ENCODE measurements at places on chromosomes 2 and 18. TPM values are rescaled to one million over a fixed set of nuclear protein-coding genes. Genes with fewer than 3 reads are reported as not detected.

DNA sequence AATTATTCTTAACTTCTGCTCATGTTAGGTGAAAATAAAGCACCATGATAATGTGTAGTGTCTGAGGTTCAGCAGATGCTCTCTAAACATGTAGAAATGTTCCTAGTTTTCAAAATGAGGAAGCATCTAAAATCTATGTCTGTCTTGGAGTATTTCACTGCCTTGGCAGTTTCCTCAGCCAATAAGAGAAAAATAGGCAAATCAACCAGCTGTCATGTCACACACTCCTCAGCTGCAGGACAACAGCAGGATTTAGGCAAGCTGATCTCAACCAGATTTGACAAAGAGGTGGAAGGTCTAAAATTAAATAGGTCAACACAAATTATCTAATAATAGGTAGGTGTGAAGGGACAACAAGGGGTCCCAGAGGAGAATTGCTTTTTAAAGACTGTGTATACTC lies 164.1 kb upstream of the BOD1L2 start:
- H3K27me3 ChIP-seq, result no peaks in the 10 kb centered on the region
- H3K4me3 ChIP-seq, result no peak overlapping the region
- DNase-seq, result no peak

GRCh38 chr18:58449464-58449863 lies 179.4 kb downstream of the ALPK2 start:
- no peaks in the 10 kb centered on the region for H3K36me3 ChIP-seq
- H3K4me1 ChIP-seq, result no peaks in the 10 kb centered on the region
- H3K4me3 ChIP-seq, result no peak overlapping the region
- H3K27me3 ChIP-seq, result no peaks in the 10 kb centered on the region
- no peak overlapping the region for H3K27ac ChIP-seq
- no peak for DNase-seq

Gene NR4A2
- total RNA-seq, result 61.6 TPM

- no peak for DNase-seq
- H3K27ac ChIP-seq, result no peak overlapping the region
- H3K4me3 ChIP-seq, result no peak overlapping the region
- H3K27me3 ChIP-seq, result no peaks in the 10 kb centered on the region
- H3K36me3 ChIP-seq, result no peaks in the 10 kb centered on the region
- H3K4me1 ChIP-seq, result no peaks in the 10 kb centered on the region
Measured at GRCh38 chr2:211673133-211673905, 865.3 kb downstream of the ERBB4 start.

GRCh38 chr2:39121523-39122063 lies 742 bp upstream of the SOS1 start:
- peak overlapping the region; percentile 95 for H3K27ac ChIP-seq
- peaks cover 40% of the 10 kb centered on the region for H3K36me3 ChIP-seq
- no peak for DNase-seq
- peak overlapping the region; percentile 83 for H3K4me3 ChIP-seq
- no peaks in the 10 kb centered on the region for H3K27me3 ChIP-seq

- H3K4me3 ChIP-seq, result no peak overlapping the region
- H3K4me1 ChIP-seq, result no peaks in the 10 kb centered on the region
- peaks cover 12% of the 10 kb centered on the region for H3K27me3 ChIP-seq
- H3K36me3 ChIP-seq, result peaks cover 3% of the 10 kb centered on the region
- no peak overlapping the region for H3K27ac ChIP-seq
Measured at GRCh38 chr2:54366487-54367280, 89.4 kb upstream of the SPTBN1 start.

Gene UGT1A10
- total RNA-seq, result not detected

Measured in activated CD8-positive, alpha-beta T cell treated with anti-CD3 and anti-CD28 coated beads for 36 hours (primary cell).